Tibial nerve (tissue), 4 donors: ENCODE measurements at places on chromosomes 12 and 14. TPM values are rescaled to one million over a fixed set of nuclear protein-coding genes. Genes with fewer than 3 reads are reported as not detected.
A peak's percentile ranks its signal among the peaks of the same experiment; 100 is the strongest.

Gene RIMBP2
- total RNA-seq, result 1.2 TPM

- H3K27ac ChIP-seq, result peak overlapping the region; percentile 62
- no peak overlapping the region for H3K4me3 ChIP-seq
- peaks cover 23% of the 10 kb centered on the region for H3K4me1 ChIP-seq
- no peaks in the 10 kb centered on the region for H3K27me3 ChIP-seq
- no peaks in the 10 kb centered on the region for H3K36me3 ChIP-seq
Observed at GRCh38 chr12:104219361-104219892, 3.8 kb downstream of the TXNRD1 start.

Gene HHIPL1
- 2.9 TPM for total RNA-seq

Gene RNASE3
- not detected for total RNA-seq

DNA sequence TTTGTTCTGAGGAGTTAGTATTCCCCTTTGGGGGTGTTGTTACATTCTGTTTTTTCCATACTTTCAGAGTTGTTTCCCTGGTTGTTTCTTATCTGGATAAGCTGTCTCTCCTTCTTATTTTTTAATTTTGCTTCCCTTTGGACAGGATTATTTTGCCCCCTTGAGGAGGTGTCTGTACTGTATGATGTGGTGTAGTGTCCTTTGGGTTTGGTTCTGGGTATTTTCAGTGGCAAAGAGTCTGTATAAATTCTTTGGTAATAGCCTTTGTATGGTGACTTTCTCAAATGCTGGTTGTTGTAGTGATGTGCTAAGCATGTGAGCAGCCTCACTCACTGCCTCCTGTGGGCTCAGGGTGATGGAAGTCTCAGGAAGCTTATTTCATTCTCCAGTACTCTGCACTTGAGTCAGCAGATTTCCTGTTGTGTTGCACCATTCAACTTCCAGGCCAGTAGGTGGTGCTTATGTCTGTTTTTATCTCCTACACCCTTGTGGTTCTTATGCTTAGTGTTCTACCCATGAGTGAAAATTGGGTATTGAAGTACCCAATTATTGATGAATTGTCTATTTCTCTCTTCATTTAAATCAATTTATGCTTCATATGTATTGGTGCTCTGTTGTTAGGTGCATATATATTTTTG, 103.3 kb upstream of the PMCH start:
- H3K27me3 ChIP-seq, result no peaks in the 10 kb centered on the region
- no peak overlapping the region for H3K27ac ChIP-seq
- no peaks in the 10 kb centered on the region for H3K36me3 ChIP-seq
- no peak overlapping the region for H3K4me3 ChIP-seq
- no peak for DNase-seq
- H3K4me1 ChIP-seq, result no peaks in the 10 kb centered on the region

Gene CLEC7A
- 6.5 TPM for total RNA-seq

GRCh38 chr14:95504135-95505029, 12.1 kb downstream of the SYNE3 start:
- H3K27ac ChIP-seq, result peak overlapping the region; percentile 2
- peaks cover 55% of the 10 kb centered on the region for H3K4me1 ChIP-seq
- H3K36me3 ChIP-seq, result no peaks in the 10 kb centered on the region

DNA sequence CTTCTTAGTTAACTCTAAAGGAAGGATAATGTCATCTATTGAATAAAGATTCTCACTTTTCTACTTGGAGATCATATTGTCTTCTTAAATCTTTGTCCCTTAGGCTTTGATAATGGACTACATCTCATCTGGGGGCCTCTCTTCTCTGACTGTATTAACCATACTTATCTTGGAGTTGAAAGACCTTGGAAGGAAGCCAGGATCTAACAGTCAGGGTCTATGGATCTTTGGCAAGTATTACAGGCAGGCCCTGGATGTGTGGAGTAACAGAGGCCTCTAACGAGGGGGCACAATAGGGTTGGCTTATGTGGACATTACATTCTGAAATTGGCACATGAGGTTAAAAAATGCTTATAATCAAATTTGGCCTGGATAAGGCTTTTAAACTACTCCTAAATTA, 513.8 kb downstream of the NRXN3 start:
- no peak for DNase-seq
- no peak overlapping the region for H3K27ac ChIP-seq
- no peak overlapping the region for H3K4me3 ChIP-seq
- no peaks in the 10 kb centered on the region for H3K27me3 ChIP-seq
- H3K4me1 ChIP-seq, result no peaks in the 10 kb centered on the region

DNA sequence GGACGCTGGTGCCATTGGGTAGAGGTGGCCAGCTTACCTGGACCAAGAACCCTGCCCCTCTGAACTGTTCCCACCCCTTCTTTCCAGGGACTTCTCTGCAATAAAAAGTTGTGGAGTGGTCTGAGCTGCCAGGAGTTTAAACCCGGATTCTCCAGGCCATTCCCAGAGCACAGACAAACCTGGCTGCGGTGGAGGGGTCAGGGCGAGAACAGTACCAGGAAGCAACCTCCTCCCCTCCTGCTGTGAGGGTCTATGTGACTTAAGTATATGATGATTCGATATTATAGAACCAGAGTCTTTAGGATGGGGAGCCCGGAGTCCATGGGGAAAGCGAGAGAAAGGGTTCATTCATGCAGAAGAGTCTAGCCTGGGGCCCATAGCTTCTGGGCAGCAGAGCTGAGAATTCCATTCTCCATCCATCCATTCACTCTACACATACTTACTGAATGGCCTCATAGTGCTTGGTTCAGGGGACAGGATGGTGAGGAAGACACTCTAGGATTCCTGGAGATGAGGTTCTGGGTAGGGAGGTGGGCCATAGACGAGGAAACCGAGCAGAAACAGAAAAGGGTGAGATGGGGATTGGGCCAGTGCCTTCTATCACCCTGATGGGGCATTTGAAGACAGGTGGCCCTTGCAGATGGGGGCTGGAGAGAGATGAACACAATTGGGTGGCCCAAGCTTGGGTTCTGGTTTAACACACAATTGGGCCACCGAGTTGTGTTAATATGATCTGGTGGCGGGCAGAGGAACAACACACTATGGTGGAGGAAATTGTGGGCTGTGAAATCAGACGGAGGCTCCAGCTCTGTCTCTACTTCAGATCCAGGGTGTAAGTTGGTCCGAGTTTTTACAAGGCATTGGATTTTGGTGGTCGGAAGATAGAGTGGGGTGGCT, 5.2 kb downstream of the KRT86 start:
- H3K27me3 ChIP-seq, result peaks cover 7% of the 10 kb centered on the region
- no peak overlapping the region for H3K4me3 ChIP-seq
- DNase-seq, result no peak

Gene SAMD15
- total RNA-seq, result not detected

Gene DNAI7
- total RNA-seq, result not detected

DNA sequence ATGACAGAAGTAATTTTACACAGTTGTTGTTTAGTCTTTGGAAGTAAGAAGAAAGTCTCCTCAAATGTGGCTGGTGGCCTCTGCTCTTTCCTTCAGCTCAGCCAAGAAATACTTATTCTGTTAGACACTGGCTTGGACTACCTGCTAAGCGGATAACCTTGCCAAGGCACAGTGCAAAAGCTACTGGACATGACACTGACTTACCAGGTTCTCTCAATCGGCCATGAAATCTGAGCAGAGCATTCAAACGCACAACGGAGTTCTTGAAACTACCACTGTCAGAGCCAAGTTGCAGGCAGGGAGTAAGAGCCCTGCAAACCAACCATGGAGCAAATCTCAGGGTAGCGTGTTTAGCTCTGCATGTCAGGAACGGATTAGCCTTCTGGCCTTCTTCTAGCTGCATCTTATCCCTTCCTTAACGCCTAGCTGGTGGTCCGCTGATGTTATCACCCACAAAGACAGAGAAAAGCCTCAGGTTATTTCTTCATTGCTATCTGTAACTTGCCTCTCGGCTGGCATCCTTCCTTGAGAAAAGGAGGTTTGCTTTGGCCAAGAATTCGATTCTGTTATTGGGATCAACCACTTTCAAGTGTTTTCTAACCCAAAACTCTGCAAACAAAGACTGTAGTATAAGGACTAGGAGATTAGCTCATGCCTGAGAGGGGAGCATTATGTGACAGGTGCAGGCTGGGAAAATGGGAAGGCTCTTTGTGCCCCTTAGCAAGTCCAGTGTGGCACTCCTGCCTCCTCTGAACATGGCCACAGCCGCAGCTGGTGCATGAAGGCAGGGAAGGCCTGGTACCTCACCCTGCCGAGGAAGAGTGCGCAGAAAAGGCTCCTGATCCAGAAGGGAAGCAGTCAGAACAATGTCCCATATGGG, 223.4 kb downstream of the GLT1D1 start:
- H3K36me3 ChIP-seq, result no peaks in the 10 kb centered on the region
- no peaks in the 10 kb centered on the region for H3K27me3 ChIP-seq
- no peak overlapping the region for H3K27ac ChIP-seq
- H3K4me3 ChIP-seq, result no peak overlapping the region
- H3K4me1 ChIP-seq, result no peaks in the 10 kb centered on the region

DNA sequence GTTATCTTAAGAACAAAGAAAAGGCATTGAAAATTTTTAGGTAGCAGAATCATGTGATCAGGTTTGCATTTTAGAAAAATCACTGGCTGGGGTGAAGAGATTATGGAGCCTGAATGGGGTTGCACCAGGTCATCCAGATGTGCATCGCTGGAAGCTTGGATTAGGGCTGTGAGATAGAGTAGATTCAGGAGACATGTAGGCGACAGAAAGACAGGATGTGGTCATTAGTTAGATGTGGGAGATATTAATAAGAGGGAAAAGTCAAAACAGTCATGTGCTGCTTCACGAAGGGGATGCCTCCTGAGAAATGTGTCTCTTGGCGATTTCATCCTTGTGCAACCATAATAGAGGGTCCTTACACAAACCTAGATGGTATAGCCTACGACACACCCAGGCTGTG, 25.1 kb downstream of the TEAD4 start:
- no peak overlapping the region for H3K27ac ChIP-seq
- DNase-seq, result no peak
- H3K36me3 ChIP-seq, result no peaks in the 10 kb centered on the region
- no peak overlapping the region for H3K4me3 ChIP-seq
- H3K4me1 ChIP-seq, result no peaks in the 10 kb centered on the region

Gene LEMD3
- total RNA-seq, result 56.4 TPM

GRCh38 chr12:6784761-6785160, 4.6 kb upstream of the CD4 start:
- H3K4me1 ChIP-seq, result no peaks in the 10 kb centered on the region
- H3K27ac ChIP-seq, result no peak overlapping the region
- H3K27me3 ChIP-seq, result no peaks in the 10 kb centered on the region
- no peak for DNase-seq

- DNase-seq, result no peak
- no peaks in the 10 kb centered on the region for H3K27me3 ChIP-seq
- no peak overlapping the region for H3K4me3 ChIP-seq
- no peak overlapping the region for H3K27ac ChIP-seq
Observed at GRCh38 chr14:32022525-32022924, 54.6 kb upstream of the ARHGAP5 start.

DNA sequence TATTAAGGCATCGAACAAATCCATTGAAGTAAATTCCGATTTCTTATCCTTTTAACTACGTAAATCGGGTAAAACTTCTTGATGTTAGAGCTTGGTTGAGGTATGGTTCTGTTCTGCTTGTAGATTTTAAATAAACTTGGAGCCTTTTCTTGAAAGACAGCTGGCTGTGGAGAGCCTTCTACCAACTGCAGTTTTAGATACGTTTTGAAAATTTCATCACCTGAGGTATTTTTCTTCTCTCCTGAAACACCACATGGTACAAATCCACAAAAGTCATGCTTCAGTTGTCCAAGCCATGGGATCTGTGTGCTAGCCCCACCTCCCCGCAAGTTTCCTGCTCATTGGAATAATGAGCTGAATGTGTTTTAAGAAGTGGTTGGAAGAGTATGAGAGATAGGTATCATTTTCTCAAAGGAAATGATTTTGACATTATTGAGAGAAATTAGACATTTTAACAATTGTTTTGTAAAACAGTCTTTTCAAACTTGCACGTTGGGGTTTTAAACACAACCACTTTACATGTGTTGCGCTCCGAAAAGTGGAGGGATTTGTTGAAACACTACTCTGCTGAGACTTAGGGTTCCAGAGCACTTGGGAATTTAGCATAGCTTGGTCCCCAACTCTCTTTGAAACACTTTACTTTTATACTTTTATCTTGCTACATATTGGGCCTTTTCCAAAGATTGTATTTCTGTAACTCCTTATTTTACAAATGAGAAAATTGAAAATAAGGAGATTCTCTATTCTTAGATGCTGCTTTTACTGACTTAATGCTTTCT, 1.4 kb downstream of the PPM1A start:
- peak overlapping the region; percentile 78 for H3K4me3 ChIP-seq
- no peak for DNase-seq
- H3K27me3 ChIP-seq, result no peaks in the 10 kb centered on the region
- peaks cover 16% of the 10 kb centered on the region for H3K4me1 ChIP-seq
- no peaks in the 10 kb centered on the region for H3K36me3 ChIP-seq

Gene RPL10L
- not detected for total RNA-seq

- no peak for DNase-seq
- H3K4me1 ChIP-seq, result peaks cover 13% of the 10 kb centered on the region
- H3K27ac ChIP-seq, result no peak overlapping the region
Observed at GRCh38 chr12:15699886-15700285, 89.3 kb downstream of the EPS8 start.

DNA sequence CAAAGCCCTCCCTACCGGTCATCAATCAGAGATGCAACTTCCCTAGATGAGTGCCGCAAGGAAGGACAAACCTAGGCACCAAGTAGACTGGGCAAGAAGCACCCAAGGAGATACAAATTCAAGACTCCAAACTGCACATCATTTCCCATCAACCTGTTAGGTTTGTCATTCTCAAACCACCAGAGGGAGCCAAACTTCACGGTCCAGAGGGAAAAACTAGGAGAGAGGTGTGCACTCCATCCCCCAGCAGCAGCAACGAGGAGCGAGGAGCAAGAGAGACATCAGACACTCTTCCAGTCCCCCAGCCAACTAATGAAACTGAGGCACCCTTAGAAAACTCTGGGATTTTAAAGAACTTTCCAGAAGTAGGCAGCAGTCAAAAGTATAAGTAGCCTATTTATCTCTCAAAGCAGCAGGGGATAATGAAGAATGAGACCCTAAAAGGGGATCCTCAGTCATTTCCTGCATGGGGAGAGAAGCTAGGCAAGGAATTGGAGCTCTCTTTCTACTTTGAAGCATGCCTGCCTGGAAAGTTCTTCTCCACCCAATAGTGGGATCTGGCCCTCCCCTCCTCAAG, 37.0 kb upstream of the NT5DC3 start:
- H3K27me3 ChIP-seq, result no peaks in the 10 kb centered on the region
- no peak overlapping the region for H3K4me3 ChIP-seq
- no peak for DNase-seq
- H3K27ac ChIP-seq, result no peak overlapping the region
- no peaks in the 10 kb centered on the region for H3K4me1 ChIP-seq

Gene SLC6A13
- total RNA-seq, result not detected

DNA sequence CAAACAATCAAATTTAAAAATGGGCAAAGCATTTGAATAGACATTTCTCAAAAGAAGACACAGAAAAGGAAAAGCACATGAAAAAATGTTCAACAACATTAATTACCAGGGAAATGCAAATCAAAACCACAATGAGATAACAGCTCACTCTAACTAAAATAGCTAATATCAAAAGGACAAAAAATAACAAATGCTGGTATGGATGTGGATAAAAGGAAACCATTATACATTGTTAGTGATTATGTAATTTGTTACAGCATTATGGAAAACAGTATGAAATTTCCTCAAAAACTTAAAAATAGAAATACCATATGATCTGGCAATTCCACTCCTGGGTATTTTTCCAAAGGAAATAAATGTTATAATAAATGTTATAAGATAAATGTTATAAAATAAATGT, 52.9 kb downstream of the DUSP6 start:
- H3K27me3 ChIP-seq, result no peaks in the 10 kb centered on the region
- H3K36me3 ChIP-seq, result no peaks in the 10 kb centered on the region
- no peak overlapping the region for H3K4me3 ChIP-seq
- no peak overlapping the region for H3K27ac ChIP-seq
- no peaks in the 10 kb centered on the region for H3K4me1 ChIP-seq

GRCh38 chr14:59422069-59422881, 42.9 kb downstream of the GPR135 start:
- H3K36me3 ChIP-seq, result no peaks in the 10 kb centered on the region
- DNase-seq, result no peak
- H3K27me3 ChIP-seq, result no peaks in the 10 kb centered on the region
- no peak overlapping the region for H3K4me3 ChIP-seq
